ENCODE measurements at places on chromosomes 1 and 21.

- no peak for DNase-seq
Measured at GRCh38 chr1:214101246-214101645, 113.5 kb downstream of the PROX1 start.

GRCh38 chr1:197618061-197618460 is 157.2 kb downstream of the DENND1B start:
- DNase-seq: no peak

DNA sequence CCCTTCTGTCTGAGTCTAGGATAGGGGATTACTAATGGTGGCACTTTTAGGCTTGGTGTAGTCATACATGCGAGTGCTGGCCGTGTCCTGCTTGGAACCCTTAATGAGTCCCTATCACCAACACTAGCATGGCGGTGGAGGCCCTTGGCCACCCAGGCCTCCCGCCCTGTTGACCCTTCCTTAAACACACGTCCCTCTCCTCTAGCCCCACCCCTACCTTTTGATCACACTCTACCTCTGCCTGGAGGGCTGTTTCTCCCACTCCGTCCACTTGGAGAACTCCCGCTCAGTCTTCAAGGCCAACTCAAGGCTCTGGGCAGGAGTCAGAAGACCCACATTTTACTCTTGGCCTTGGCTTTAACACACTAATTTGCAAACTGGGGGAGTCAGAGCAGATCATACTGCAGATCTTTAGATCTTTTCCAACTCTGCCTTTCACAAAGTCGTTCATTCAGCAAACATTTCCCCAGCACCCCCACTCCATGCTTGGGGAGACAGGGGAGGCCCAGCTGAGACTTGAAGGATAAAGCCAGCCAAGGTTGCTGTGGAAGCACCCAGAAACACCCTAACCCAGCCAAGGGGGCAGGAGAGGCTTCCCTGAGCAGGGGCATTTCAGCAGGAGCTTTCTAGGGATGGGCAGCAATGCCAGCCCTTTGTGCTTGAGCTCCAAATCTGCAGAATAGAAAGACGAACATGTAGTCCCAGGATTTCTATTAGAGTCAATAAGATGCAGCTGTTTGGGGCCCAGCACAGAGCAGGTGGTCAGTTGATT is 1.9 kb downstream of the PODN start:
- DNase-seq: no peak

DNA sequence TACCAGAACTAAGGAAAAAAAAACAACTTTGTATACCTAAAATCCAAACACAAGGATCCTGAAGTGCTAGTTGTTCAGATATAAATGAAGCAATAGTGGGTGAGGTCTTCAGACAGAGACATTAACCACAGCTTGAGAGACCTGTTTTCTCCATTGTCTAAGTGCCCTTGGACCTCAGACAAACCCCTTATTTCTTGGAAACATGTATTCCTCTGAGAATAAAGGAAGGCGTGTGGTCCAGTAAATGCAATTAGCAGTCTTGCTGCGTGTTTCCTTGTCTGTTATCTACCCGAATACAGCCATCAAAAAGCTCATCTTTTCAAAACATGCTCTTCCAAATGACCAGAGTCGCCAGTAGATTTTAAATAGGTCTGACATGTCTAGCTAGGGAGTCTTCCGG is 291.1 kb upstream of the NFIA start:
- no peak for DNase-seq

GRCh38 chr1:113669988-113670387 is 89.3 kb downstream of the PHTF1 start:
- no peak for DNase-seq

DNA sequence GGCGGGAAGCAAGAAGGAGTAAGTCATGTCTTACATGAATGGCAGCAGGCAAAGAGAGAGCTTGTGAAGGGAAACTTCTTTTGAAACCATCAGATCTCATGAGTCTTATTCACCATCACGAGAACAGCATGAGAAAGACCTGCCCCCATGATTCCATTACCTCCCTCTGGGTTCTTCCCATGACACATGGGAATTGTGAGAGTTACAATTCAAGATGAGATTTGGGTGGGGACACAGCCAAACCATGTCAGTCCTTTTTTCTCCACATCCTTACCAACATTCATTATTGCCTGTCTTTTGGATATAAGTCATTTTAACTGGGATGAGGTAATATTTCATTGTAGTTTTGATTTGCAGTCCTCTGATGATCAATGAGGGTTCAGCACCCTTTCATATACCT is 81.0 kb downstream of the DIRAS3 start:
- DNase-seq: no peak
